Activated CD8-positive, alpha-beta T cell treated with anti-CD3 and anti-CD28 coated beads, Interleukin-2, amount 10 ng/mL, durations not matched to agents 7 days and 5 days (primary cell): ENCODE measurements at places on chromosomes 12 and 14. TPM values are rescaled to one million over a fixed set of nuclear protein-coding genes. Genes with fewer than 3 reads are reported as not detected.

DNA sequence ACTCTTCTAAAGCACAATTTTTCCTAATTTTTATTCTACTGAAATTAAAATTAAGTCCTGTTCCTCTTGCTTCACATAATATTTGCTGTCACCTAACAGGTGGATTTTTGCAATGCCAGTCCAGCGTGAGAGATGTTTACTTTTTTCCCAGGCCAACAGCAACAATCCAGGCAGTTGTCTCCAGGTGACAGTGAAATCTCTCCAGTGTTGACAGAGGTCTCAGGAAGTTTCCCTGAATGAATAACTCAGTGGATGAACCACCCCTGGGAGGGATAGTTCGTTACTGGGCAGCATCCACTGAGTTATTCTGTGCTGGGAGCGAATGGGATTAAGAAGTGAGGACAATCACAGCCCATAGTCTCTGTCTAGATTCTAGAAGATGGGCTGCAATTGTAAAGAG lies 7.1 kb upstream of the NT5DC3 start:
- no peaks in the 10 kb centered on the region for H3K4me1 ChIP-seq
- no peak overlapping the region for H3K4me3 ChIP-seq
- H3K27ac ChIP-seq = no peak overlapping the region
- DNase-seq = no peak

- H3K4me1 ChIP-seq = peaks cover 22% of the 10 kb centered on the region
- H3K4me3 ChIP-seq = no peak overlapping the region
- peaks cover 4% of the 10 kb centered on the region for H3K27me3 ChIP-seq
- H3K36me3 ChIP-seq = peaks cover 1% of the 10 kb centered on the region
- DNase-seq = no peak
These were observed 7.0 kb downstream of the PITPNM2 start for GRCh38 chr12:123143736-123144461.

- no peaks in the 10 kb centered on the region for H3K36me3 ChIP-seq
- DNase-seq = no peak
- no peaks in the 10 kb centered on the region for H3K27me3 ChIP-seq
- H3K4me1 ChIP-seq = no peaks in the 10 kb centered on the region
- H3K4me3 ChIP-seq = no peak overlapping the region
These were observed 377.7 kb downstream of the SLC16A7 start for GRCh38 chr12:59973515-59973914.

DNA sequence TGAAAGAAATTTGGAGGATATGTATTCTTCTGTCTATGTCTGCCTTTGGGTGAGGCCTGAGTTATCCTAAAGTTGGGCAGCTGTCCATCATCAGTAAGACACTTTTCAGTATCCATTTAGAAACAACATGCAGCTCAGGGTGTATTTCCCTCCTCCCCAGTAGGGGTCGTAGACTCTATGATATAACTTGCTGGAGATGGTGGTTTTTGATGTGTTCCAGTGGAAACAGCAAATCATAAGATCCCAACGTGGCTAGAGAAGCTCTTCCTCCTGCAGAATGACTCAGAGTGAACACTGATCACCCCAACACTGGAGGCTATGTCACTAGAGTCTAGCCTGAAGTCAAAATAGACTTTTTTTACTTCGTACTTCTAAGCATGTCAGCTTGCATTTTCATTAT lies 331.6 kb upstream of the STXBP6 start:
- no peaks in the 10 kb centered on the region for H3K27me3 ChIP-seq
- H3K4me1 ChIP-seq = no peaks in the 10 kb centered on the region
- no peak overlapping the region for H3K4me3 ChIP-seq
- no peak for DNase-seq
- H3K36me3 ChIP-seq = no peaks in the 10 kb centered on the region

Gene MMP14
- total RNA-seq = 2.4 TPM

- H3K27me3 ChIP-seq = no peaks in the 10 kb centered on the region
- H3K27ac ChIP-seq = no peak overlapping the region
- H3K4me1 ChIP-seq = no peaks in the 10 kb centered on the region
- no peaks in the 10 kb centered on the region for H3K36me3 ChIP-seq
- H3K4me3 ChIP-seq = no peak overlapping the region
- no peak for DNase-seq
These were observed 459.5 kb downstream of the RMST start for GRCh38 chr12:97921979-97922722.

DNA sequence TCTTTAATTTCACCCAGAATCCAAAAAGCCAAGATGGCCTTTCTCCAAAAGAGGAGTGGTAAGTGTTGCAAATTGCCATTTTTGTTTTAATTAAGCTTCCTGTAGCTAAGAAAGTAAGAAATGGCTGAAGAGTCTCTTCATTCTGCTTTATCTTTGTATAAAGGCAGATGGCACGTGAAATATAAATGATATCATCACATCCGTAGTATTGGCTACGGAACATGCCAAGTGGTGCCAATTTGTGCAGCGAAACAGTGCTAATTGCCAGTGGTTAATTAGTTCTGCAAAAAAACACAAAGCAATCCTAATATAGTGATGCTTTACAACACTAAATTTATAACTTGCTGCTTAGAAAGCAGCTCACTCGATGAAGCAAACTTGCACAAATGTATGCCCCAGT lies 29.4 kb downstream of the PLEKHG7 start:
- H3K27ac ChIP-seq = no peak overlapping the region
- H3K27me3 ChIP-seq = no peaks in the 10 kb centered on the region
- no peaks in the 10 kb centered on the region for H3K36me3 ChIP-seq
- H3K4me1 ChIP-seq = no peaks in the 10 kb centered on the region
